Omental fat pad (tissue), 4 donors: ENCODE measurements at places on chromosomes 4 and X.

DNA sequence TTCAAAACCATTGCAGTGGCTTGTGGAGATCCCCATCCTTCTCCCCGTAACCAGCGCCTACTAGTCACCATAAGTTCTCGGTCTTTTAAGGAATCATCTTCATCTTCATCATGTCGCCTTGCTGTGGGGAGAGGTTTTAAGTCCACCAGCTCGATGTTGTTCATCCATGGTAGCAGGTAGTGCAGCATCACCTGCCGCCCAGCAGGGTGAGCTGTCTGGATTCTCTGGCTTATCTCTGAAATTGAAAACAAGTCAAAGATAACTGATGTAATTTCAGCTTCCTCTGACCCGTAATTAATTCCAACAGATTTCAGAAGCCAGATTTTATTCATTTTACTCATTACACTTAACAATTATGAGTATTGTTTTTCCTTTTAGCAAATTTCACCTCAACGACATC is 67.4 kb downstream of the ZAR1 start:
- DNase-seq = no peak

DNA sequence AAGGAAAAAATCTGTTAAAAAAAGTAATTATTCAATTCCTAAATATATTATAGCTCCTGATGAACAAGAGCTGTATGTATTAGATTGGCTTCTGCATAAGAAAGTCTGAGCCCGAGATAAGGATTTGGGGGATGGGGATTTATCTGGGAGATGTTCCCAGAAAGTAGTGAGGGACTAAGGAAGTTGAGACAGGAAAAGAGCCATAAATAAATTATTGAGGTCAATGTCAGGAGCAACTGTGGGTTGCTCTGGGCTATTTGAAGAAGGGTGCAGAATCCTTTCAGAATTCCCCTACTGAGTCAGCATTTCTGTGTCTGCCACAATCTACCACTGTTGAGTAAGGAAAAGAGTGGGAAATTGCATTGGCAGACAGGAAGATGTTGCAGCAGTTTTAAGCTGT is 3.1 kb upstream of the TDO2 start:
- no peak for DNase-seq

DNA sequence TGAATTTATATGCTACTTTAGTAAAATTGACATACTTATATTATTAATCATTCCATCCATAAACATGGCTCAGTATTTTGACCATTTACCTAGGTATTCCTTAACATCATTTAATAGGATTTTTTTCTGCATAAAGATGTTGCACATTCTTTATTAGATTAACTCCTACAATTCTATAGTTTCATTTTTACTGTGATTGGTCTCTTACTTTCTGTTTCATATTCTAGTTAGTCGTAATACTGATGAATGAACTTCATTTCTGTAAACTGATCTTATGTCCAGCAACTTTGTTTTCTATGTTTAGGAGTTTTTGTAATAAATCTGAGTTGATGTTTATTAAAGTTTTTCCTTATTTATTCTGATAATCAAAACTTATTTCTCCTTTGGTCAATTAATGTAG is 278.2 kb upstream of the CXXC4 start:
- no peak for DNase-seq

GRCh38 chr4:125313989-125314667 is 627 bp upstream of the FAT4 start:
- DNase-seq = no peak

DNA sequence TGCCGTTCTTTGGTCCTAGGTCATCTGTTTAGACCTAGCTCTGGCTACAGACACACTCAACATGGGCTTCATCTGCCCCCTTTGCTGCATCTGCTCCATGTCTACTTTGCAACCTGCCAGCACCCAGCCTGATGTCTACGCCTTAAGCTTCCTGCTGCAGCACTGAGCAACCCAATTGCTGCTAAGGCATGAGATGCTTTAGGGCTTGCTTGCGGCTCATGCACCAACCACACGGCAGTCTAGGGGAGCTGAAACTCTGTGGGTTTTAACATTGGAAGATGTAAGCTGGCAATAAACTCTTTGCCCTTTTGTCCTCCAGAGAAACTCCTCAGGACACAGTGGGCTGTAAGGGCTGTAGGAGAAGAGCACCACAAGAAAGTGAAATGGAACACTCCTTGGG is 11.7 kb upstream of the CLNK start:
- no peak for DNase-seq

DNA sequence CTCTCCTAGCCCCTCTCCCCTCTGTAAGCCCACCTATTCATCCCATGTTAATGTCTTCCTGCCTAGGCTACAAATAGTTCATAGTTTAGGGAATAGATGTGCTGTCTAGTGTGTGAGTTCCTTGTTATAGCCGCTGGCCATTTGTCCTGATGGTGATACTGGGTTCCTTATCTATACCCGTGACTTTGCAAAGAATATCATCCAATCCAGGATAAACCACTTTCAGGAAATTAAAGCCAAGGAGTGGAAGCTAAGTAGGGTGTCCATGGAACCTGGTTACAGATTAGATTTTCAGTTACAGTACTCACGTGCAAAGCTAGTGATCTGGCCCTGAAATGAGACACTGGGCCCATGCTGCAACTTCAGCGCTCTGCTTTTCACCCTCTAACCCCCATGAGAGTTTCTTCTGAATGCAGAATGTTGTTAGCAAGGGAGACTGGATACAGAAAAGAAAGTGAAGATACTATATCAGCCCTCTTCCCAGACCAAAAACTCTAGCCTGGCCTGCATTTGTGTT is 111.4 kb downstream of the TMEM164 start:
- no peak for DNase-seq

DNA sequence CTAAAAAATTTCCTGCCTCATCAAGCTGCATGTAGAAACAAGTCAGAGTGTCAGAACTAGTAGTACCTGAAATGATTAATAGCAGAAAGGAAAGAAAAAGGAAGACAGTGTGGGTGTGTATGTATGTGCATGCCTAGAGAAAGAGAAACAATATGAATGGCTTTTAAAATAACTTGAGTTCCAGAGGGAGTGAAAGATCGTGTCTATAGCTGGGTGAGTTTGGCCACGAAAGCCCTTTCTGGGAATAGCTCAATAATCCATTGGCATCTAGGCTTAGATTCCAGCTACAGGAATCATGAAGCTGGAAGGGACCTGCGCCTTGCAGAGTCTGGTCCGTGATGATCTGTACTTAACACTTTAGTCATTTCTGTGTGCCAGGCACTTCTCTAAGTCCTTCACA is 195.6 kb downstream of the RAPGEF2 start:
- no peak for DNase-seq

DNA sequence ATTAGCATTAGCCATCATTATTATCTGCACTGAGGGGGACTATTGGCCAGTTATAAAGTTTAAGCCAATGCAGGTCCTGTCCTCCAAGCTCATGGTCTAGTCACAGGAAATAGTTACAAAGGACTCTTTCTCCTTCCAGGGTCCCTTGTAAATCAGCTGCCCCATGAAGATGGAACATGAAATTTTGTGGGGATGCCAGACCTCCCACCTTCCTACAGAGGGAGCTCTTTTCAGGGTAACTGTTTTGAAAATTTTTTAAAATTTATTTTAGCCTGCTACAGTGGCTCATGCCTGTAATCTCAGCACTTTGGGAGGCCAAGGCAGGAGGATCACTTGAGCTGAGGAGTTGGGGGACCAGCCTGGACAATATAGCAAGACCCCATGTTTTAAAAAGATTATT is 124.4 kb upstream of the SLC34A2 start:
- DNase-seq = no peak

DNA sequence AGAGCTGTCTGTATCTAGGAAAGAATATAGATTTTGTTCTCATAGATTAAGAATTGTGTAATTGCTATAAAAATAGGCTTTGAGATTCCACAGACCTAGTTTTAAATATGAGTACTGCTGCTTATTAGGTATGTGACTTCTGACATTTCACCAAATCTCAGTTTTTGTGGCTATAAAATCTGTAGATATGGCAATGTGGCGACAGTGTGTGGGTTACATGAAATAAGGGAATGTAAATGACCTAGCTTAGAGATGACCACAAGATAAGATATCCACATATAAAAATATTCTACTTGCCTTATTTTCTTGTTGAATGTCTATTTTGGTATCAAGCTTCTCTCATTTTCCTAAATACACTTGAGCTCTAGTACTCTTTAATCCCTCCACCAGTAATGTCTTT is 193.8 kb downstream of the UNC5C start:
- no peak for DNase-seq

GRCh38 chrX:151488677-151489076 is 74.8 kb upstream of the PASD1 start:
- no peak for DNase-seq

DNA sequence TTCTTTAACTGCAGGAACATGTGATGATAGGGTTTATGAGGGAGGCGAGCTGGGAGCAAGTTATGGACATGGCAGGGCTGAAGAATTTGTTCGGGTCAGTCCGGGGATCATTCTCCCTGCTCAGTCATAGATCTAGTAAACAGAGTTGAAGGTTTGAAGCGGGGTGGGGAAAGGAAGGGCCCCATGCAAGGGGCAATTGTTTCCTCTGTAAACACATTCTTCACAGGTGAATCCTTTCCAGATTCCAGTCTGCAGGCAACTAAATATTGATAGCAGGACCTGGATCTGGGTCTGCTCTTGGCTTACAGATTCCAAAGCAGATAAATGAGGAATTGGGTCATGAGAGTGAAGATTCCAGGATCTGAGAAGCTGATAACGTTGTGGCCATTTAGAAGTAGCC is 44.3 kb upstream of the ARHGAP24 start:
- no peak for DNase-seq

DNA sequence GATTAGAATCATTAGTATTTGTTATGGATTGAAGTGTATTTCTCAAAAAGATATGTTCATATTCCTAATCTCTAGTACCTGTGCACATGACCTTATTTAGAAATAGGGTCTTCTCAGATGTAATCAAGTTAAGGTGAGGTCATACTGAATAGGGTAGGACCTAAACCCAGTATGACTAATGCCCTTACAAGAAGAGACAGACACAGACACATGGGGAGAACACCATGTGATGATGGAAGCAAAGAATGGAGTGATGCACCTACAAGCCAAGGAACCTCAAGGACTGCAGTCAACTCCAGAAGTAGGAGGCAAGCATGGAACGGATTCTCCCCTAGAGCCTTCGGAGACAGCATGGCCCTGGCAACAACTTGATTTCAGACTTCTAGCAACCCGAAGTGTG is 31.4 kb downstream of the OTUD4 start:
- no peak for DNase-seq

DNA sequence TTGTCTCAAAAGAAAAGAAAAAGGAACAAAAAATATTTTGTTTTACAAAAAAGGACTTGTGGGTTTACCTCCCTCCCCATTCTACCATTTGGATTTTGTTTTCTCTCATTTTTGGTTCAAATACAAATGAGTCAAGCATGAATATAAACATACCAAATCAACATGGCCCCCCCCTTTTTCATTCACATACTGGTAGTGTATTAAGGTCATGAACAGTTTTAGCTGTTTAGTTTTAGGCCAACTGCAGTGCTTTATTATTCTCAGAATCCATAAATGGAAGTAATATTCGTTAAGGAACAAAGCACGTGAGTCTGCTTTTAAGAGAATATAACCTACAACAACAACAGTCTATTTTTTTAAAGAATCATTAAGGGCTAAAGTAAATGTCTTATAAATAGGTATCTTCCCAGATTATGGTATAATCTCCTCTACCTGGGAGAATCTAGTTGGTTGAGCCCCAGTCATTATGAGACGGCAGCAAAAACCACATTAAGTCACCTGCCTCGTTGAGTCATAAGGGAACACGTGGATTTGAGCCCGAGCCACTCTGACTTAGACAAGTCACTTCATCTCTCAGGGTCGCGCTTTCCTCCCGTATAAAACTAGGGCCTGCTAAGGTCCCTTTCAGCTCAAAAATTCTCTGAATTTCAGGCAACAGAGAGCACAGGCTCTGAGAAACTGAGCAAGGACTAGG is 26.7 kb downstream of the BCLAF3 start:
- DNase-seq = no peak

DNA sequence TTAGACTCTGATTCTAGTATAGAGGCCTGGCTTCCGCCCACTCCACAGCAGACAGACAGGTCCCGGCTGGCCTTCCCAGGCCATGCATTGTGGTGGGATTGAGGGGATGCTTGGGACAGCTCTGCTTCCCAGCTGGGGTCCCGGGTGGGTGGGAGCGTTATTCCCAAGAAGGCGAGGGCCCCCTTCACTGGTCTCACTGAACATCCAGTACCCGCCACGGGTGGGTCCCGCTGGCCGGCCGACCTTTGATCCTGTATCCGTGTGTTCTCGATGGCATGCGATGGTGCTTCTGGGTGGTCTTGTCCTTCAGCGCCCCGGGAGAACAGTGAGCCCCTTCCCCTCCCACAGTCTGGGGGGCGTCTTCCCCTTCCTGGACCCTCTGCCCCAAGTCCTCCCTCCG is 231.4 kb downstream of the AFAP1 start:
- no peak for DNase-seq

DNA sequence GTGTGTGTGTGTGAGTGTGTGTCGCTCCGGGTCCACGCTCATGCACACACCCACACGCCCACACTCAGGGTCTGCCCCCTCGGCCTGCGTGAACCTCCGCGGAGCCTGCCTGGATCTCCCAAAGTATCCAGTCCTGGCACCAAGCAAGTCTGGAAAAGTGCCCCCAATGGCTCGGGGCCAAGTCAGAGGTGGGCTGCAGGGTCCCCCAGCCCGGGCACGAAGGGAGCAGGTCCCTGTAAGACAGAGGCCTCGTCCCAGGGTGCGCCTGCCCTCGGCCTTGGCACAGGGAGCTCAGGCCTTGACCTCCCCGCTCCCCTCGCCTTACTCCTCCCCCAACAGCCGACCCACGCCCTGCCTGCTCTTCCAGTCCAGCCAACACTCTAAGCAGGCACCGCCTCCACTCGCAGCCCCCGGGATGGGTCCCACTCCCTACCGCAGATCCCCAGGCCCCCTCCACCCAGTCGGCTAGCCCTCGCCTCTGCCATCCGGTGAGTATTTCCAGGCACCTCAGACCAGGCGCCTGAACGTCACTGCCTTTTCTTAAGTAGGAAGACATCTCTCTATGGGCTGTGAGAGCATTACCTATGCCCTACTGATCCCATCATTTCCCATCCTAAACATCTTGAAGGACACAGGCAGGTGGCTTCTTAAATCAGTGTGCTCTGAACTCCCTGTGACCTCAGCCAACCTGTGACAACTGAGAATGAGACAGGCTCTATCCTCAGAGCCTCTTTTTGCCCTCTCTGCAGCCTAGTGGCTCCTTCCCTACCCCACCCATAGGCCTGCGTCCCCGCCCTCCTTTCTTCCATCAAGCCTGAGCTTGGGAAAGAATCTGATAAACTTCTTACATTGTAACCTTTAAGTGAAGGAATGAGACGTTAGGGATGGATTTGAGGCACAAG is 704 bp downstream of the FAM114A1 start:
- DNase-seq = no peak

GRCh38 chrX:10628906-10629305 is 8.5 kb upstream of the MID1 start:
- DNase-seq = no peak

- no peak for DNase-seq
These were observed 40.7 kb upstream of the CITED1 start for GRCh38 chrX:72346302-72346949.

DNA sequence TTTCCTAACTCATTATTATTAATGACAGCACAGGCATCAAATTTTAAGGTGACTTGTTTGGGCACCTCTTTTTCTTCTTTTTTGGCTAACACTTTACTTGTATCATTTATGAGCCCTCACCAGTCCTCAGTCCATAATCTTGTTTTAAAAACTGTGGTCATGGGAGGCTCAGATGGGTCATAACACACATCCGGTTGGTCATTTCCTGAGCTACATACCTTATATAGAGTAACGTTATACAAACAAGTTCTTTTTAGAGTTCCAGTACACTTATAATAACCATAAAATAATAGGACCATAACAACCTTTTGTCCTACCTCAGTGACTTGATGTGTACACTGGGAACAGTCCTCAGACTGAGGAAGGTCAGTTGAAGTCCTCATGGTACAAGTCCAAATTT is 21.1 kb upstream of the PLS3 start:
- no peak for DNase-seq

- DNase-seq = no peak
These were observed 35.7 kb downstream of the PPARGC1A start for GRCh38 chr4:23853986-23854660.
